CD4-positive, alpha-beta memory T cell (primary cell): ENCODE measurements at places on chromosomes 6 and 20. TPM values are rescaled to one million over a fixed set of nuclear protein-coding genes. Genes with fewer than 3 reads are reported as not detected.

Gene C6orf58
- total RNA-seq, result not detected

GRCh38 chr20:48898210-48898609 lies 23.3 kb upstream of the ARFGEF2 start:
- no peak for DNase-seq

DNA sequence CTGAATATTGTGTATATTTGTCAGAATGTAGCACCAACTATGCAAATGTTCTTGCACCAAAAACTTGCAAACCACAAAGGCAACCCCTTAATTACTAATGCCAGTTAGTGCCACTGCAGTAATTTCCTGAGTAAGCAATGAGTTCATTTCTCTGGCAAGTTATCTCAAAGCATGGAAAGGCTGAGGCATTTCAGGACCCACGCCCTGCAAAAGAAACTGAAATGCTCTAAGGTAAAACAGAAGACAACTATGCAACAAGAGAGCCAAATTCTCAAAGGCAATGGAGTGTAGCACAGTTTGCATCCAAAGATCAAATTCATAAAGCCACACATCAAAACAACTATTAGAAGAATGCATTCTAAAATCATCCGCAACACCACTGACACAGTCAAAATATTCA lies 994.4 kb downstream of the EYS start:
- no peak for DNase-seq

DNA sequence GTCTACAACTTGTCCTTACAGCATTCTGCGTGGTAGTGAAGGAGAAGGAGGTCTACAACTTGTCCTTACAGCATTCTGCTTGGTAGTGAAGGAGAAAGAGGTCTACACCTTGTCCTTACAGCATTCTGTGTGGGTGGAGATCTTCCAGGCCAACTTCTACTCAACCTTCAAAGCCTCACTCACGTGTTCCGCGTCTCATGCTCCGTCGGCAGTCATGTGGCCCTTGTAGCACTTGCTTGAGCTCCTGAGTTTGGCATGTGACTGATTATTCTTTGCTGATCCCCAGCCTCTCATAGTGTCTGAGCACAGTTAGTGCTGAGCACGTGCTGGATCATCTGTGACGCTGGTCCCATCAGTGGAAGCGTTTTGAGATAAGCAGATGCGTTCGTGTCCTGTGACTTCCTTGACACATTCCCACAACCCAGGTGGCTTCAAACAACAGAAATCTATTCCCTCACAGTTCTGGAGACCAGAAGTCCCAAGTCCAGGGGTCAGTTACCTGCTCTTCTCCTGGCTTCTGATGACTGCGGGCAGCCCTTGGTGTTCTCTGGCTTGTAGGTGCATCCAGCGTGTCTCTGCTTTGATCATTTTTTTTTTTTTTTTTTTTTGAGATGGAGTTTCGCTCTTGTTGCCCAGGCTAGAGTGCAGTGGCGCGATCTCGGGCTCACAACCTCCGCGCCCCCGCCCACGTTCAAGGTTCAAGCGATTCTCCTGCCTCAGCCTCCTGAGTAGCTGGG lies 2.6 kb downstream of the SS18L1 start:
- DNase-seq, result no peak

DNA sequence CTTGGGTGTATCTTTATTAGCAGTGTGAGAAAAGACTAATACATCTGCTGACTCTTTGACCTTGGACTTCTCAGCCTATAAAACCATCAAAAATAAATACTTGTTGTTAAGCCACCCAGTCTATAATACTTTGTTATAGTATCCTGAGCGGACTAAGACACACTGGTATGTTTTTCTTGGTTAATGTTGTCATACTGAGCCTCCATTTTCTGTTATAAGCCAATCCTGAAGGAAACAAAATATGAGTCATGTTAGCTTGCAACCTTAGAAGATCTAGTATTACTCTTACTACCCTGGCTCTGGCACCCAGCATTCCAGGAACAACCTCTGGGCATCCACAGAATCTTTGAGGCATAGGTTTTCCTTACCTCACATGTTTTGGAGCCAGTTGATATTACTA lies 307.2 kb downstream of the FRK start:
- no peak for DNase-seq

Gene FHL5
- total RNA-seq, result not detected

GRCh38 chr6:169701311-169701953 lies 397 bp downstream of the WDR27 start:
- no peak for DNase-seq

Gene C20orf202
- not detected for total RNA-seq

DNA sequence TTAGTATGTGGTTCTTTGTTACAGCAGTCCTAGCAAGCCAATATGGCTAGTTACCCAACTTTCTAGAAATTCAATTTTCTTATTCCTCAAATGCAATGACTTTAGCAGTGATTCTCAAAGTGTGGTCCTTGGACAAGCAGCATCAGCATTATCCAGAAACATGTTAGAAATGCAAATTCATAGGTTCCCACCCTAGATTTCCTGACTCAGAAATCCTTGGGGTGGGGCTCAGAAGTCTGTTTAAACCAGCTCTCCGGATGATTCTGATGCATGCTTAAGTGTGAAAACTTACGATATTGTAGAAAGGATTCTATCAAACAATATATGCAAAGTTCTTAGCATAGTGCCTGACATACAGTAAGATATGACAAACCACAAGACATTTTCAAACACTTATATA lies 757.1 kb downstream of the DHX35 start:
- DNase-seq, result no peak

DNA sequence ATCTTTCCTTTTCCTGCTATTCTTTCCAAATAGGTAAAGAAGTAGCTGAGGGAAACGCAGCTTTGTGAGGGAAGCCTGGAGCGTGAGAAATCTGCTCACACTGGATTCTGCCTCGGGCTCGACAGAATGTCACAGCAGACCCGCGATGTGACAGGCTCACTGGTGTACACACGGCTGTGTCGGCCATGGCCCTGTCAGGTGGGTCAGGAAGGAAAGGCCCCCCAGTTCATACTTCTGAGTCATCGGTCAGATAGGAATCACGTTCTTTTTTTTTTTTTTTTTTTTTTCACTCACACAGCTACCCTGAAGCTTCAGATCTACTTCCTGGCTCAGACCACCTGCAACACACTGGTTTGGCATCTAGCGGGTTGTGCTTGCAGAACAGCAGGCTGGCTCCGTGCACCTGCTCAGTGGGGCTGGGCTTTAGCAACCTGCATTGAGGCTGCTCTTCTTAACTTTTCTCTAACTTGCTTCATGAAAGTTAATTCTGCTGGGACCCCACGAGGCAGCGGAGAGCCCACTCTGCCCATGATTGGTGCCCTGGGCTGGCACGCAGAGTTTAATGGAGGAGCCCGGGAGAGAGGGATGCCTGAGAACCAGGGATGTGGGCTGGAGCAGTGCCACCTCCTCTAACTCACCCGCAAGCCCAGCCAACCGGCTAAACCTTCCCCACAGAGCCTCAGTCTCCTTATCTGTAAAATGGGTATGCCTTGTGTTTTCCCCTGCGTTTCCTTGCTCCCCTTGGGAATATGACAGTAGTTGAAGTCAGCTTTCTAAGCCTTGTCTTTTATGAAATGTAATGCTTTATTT lies 61.5 kb upstream of the FNDC1 start:
- peak; percentile 61 for DNase-seq

GRCh38 chr20:49919461-49919860 lies 4.1 kb upstream of the SPATA2 start:
- no peak for DNase-seq

DNA sequence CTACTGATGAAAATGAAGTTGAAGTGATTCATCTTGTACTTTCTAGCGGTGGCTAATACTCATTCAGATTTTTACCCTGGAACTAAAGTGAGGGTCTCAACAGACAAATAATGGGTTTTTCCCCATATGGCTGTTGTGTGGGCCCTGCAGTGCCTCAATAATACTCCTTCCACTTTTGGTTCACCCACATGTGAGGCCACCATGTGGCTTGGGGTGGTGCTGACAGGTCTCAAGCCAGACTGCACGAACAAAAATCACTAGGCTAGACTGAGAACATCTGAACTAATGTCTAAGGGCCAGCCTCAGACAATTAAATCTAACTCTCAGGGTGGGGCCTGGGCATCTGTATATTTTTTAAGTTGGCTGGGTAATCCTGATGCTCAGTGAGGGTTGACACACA lies 7.9 kb upstream of the COL12A1 start:
- DNase-seq, result no peak

- DNase-seq, result no peak
Observed at GRCh38 chr6:103538381-103538780, 1321.3 kb downstream of the HACE1 start.

Gene LHFPL5
- total RNA-seq, result not detected

Gene FERMT1
- total RNA-seq, result not detected

DNA sequence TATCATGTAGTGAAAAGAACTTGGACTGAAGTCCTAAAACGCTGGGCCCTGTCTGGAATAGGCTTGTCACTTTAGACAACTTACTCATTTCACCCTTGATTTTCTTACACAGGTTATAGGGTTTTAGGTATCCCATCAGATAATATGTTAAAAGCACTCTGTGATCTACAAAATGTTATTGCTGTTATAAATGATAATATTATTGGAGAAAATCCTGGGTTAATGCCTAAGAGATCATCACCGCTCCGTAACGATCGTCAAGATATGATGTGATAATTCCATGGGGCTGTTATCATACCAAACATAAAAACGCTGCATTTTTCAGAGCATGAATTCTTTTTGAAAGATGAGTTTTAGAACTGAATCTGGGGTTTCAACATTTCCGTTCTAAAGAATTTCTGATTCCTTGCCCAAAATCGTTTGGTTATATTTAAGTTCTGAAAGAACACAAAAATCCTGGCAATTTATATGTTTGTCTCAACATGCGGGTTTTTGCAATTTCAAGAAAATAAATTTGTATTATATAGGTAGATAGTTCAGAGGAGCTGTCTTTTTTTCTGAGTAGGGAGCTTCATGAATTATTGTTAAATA lies 154.8 kb downstream of the FOXC1 start:
- DNase-seq, result no peak

- DNase-seq, result no peak
Observed at GRCh38 chr6:154615483-154616025, 105.1 kb upstream of the CNKSR3 start.

DNA sequence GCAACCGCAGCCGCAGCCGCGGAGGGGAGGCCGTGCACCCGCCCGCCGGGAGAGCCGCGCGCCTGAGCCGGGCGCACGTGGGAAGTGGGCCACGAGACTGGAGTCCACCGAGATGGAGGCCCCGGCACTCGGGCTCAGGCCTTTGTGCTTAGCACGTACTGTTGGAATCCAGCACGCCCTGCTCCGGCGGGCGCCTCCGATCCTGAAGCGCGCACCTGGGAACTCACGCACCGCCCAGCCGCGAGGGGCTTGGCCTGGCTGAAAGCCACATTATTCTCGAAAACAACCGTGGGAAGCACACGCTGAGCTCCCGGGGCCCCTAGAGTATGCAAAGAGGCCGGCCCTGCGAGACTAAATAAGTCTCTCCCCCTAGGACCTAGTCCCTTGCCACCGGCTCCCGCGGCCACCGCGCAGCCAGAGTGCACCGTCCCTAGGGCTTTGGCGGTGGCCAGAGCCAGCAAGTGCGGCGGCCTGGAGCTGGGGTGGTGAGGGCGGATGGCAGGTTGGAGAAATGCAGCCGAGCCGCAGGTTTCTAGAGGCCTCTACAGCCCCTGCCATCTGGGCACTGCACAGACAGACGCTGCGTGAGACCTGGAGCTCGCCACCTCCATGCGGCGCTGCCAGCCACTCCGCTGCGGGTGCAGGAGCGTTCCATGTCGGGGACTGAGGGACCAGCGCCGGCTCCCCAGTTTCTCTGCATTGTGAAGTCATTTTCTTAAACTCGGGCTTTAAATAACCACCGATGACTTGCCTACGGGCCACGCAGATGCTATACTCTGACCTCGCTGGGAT lies 42.0 kb upstream of the LY86 start:
- DNase-seq, result no peak

Gene PTK6
- total RNA-seq, result not detected

Gene RIMS4
- total RNA-seq, result not detected

DNA sequence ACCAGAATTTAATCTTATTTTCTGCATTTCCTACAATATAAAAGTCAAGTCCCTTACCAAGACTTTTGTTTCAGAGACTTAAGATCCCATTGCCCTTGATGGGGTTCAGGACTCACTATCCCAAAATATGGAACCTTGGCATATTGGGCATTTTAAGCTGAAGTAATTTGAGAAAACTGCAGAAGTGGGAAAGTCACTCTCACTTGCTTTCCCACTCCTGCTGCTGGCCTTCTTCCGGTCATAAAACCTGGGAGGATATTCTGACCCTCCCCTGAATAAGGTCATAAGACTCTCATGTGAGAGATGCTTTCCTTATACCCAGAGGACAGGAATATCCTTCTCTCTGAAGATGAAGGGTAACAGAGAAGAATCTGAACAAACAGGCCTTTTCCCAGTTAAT lies 92.8 kb upstream of the IFNGR1 start:
- no peak for DNase-seq

- DNase-seq, result no peak
Observed at GRCh38 chr6:109793021-109793420, 101.9 kb downstream of the FIG4 start.

DNA sequence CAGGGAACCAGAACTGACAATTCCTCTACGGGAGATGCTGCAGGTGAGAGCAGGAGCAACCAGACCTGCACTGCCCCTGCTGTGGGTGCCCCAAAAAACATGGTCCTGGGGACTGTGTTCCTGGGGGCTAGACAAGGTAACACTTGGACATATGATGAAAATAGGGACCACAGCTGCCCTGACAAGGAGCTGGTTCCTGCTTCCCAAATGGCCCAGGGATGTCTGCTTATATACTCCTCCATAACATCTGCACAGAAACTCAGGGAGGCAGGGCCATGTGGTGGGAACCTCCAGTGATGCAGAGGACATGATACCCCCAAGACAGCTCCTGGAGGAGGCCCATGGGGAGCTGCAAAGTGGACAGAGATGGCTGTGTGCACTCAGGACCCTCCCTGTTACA lies 19.8 kb downstream of the HLA-F start:
- DNase-seq, result no peak

GRCh38 chr6:107506145-107506544 lies 16.2 kb downstream of the SOBP start:
- DNase-seq, result no peak

- DNase-seq, result no peak
Observed at GRCh38 chr20:1881240-1881835, 13.9 kb upstream of the SIRPA start.

DNA sequence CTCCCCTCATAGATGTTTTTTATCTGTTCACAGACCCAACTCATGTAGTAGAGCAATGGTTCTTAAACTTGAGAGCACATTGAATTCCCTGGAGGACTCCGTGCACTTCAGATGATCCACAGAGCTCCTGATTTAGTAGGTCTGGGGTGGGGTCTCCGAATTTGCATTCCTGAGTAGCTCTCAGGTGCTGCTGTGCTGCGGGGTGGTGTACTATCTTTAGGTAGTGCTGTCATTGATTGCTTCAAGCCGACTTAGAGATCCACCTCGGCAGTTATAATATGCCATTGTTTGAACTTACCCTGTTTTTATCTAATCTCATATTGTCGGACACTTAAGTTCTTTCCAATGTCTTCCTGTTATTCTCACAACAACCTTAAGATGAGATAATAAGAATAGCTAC lies 45.0 kb downstream of the BMP2 start:
- DNase-seq, result no peak
